ENCODE measurements at places on chromosomes 16 and 17.

DNA sequence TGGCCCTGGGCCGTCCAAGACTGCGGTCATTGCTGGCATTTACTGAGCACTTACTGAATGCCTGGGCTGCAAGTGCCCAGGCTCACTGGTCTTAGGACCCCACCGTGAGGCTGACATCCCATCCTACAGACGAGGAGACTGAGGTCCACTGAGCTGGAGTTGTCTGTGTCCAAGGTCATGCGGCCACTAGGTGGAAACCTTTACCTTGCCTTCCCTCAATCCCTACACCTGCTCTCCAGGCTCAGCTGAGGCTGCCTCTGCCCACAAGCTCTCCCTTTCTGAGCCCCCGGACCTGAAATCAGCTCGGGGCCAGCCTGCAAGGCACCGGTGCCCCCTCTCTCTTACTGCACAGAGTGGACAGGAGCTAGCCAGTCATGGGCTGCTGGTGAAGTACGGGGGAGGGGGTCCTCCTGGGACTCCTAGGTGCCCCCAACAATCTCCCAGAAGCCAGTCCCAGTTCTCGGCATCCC lies 1.5 kb downstream of the CASKIN1 start:
- no peak for DNase-seq

DNA sequence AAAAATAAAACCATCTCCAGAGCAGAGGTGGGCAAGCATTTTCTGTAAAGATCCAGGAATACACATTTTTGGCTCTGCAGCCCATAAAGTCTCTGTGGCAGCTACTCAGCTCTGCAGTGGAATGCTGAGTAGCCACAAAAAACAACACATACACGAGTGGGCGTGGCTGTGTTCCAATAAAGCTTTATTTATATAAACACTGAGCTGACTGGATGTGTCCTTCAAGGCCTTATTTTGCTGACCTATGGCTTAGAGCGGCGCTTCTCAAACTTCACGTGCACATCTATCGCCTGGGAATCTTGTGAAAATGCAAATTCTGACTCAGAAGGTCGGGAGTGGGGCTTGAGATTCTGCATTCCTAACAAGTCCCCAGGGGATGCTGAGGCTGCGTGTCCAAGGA lies 39.7 kb downstream of the XYLT1 start:
- no peak for DNase-seq

GRCh38 chr16:66359012-66359411 lies 7.5 kb upstream of the CDH5 start:
- DNase-seq, result no peak

- no peak for DNase-seq
Observed at GRCh38 chr16:61362585-61362984, 673.7 kb downstream of the CDH8 start.

GRCh38 chr17:68603027-68603426 lies 1.9 kb upstream of the FAM20A start:
- no peak for DNase-seq

DNA sequence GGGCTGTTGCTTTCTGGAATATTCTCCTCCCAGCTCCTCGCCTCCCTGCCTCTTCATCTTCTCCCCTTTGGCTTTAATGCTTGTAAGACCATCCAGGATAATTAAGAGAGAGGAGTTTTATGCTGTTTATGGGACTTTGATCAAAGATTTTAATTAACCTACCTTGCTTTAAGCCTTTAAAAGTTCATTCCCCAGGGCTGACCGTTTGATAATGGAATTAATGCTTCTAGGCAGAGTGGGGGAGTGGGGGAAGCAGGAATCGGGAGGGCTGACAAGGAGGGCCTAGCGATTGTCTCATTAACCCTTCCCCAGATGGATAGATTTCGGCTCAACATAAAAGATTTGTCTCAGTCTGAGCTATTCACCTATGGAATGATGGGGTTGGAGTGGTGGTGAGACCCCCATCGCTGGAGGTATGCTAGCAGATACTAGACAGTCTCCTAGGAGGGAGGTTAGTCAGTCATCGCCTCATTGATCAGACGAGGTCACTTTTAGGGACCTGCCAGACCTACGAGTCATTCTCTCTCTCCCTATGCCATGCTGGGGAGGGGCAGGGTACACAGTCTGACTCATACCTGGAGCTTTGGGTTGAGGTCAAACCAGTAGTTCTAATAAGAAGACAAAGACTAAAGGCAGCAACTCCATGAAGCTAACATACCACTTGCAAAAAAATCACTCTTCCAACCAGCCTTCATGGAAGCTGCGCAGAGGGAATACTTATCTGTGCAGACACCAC lies 236.6 kb upstream of the NLRP1 start:
- DNase-seq, result no peak

DNA sequence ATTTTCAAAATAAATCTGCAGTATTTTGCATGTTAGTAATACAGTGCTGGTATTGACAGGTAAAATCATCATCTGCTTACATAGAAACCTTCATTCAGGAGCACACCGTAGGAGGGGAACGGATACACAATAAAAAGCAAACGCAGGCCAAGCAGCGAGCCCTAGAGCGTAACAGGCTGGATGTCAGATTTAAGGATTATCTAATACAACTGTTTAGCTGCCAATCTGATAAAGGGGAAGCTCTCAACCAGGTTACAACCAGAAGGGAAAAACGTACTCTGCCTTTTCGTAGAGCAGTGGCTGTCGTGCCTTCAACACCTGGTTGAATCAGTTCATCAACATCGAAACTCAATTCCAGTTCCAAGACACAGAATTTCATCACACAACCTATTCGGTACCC lies 16.4 kb upstream of the CUEDC1 start:
- DNase-seq, result peak; percentile 19

DNA sequence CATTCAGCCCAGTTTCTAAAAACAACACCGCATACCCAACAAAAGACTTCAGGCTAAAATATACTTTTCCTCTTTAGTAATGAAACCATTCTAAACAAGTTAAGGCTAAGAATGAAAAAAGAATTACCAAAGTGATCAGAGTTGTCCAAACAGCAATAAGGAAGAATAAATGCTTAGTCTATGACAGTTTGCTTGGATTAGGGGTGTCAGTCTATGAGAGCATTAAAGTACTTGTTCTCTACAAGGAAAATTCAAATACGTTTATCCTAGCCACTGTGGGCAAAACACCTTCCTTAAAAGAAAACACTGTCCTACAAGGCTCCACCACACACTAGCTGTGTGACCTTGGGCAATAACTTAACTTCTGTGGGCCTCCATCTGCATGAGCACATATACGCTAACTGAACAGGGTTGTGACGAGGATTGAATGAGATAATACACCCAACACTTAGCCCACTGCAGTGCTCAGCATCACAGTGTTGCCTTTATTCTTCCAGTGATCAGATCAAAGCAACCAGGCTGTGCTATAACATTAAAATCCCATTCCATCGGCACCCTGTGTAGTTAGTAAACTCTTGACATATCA lies 53.6 kb downstream of the TEX2 start:
- DNase-seq, result no peak

- DNase-seq, result no peak
Observed at GRCh38 chr17:56754523-56755208, 79.1 kb downstream of the C17orf67 start.

DNA sequence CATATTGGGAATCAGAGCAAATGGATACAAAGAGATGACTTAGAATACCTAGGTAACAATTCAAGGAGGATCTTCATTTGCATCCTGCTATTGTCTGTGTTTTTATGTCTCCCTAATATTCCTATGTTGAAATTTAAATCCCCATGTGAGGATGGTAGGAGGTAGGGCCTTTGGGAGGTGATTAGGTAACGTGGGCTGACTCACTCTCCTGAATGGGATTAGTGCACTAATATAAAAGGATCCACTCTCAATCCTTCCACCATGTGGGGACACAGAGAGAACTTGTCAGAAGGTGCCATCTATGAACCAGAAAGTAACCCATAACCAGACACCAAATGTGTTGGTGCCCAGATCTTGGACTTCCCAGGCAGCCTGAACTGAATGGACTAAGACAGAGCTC lies 83.4 kb downstream of the CDH8 start:
- DNase-seq, result no peak

DNA sequence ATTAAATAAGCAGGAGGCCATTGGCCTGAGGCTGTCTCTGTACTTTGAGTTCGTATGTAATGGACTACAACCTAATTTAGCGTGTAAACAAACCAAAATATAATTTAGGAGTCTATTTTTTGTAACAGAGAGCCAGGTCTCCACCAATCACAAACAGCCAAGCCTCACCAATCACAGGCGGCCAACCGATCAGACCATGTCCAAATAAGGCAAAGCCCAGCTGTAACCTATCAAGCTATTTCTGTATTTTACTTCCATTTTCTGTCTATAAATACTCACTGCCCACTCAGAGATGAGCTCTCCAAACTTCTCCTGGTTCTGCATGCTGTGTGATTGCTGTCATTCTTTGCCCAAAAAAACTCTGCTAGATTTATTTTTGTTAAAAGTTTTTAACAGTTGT lies 322.7 kb downstream of the NPIPA8 start:
- DNase-seq, result no peak

- DNase-seq, result no peak
Observed at GRCh38 chr16:88333848-88334777, 48.6 kb upstream of the ZNF469 start.

GRCh38 chr17:10210151-10210574 lies 11.8 kb upstream of the GAS7 start:
- DNase-seq, result no peak

- DNase-seq, result no peak
Observed at GRCh38 chr16:67021321-67021720, 7.6 kb upstream of the CBFB start.

DNA sequence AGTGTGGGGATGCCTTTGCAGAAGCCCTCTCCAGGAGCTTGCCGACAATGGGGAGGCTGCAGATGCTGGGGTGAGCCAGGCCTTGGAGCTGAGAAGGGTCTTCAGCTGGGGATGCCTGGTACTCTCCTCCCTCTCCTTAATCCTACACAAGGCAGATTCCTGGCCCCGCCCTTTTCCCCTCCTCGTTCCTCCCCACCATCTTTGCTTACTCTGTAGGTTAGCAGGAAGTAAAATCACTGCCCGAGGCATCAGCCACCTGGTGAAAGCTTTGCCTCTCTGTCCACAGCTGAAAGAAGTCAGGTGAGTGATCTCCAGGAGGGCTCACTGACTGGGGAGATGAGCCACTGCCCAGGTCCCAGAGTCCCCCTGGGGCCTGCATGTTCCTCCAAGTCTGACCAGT lies 38.7 kb downstream of the NLRC5 start:
- DNase-seq, result no peak

- DNase-seq, result no peak
Observed at GRCh38 chr16:76681296-76681695, 404.1 kb downstream of the CNTNAP4 start.

DNA sequence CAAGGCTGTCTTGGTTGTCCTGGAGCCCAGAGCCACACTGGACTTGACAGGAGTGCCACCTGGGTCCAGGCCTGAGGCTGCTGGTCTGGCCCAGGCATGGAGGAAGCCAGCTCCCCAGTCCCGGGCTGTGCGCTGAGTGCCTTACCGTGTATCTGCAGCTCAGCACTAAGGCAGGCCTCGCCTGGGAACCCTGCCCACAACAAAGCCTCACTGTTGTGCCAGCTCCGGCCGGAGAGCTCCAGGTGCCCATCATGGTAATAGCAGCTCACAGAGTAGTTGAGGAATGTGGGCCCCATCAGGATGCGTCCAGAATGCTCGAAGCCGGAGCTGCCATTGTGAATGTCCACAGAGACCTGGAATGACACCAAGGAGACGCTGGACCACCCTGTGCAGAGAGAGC lies 72.2 kb downstream of the RMI2 start:
- no peak for DNase-seq

GRCh38 chr16:83244057-83244456 lies 563.7 kb upstream of the HSBP1 start:
- DNase-seq, result no peak

DNA sequence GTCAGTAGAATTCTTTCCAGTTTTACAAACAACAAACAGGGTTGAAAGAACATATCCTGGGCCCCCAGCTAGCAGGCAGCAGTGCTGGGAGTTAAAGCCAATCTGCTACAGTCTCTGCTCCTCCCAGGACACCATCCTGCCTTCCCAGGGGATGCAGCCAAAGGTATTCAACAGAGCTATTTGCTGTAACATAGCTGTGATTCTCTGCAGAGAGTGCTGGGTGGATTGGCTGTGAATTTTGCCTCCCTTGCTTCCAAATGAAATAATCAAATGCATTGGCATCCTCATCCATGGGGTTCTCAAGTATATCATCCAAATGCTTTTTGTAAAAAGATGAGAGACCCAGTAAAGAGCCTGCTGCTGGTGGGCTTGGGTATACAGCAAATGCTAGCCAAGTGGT lies 124.3 kb downstream of the NPIPB5 start:
- DNase-seq, result no peak

DNA sequence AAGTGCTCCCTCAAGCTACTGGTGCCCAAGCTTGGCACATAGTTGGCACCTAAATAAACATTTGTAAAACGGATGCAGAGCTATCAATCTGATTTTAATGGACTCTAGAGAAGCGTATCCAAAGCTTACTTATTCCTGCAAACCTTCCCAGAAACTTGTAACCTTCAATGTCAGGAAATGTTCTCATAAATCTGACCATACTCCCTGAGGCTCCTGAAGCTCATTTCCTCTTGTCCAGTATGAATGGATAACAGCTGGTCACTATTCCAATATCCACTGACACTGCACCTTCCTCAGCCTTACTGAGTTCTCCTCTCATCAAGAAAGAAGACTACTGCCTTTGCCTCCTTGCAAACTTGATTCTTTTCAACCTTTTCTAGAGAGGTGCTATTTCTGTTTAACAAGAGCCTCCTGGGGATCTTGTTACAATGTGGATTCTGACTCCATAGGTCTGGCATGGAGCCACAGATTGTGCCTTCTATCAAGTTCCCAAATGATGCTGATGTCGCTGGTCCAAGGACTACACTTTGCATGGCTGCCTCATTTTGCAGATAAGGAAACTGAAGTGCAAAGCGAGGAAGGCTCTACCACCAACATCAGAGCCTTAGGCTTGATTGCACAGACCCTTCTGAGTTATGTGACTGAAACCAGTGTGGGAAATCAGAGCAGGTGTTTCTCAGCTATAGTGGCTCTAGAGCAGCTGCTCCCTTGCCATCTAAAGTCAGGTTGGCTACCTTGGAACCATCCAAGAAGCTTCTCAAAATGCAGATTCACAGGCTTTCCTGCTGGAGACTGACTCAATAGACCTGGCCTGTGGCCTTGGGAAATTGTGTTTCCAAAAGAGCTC lies 377.8 kb downstream of the SOX9 start:
- DNase-seq, result no peak

DNA sequence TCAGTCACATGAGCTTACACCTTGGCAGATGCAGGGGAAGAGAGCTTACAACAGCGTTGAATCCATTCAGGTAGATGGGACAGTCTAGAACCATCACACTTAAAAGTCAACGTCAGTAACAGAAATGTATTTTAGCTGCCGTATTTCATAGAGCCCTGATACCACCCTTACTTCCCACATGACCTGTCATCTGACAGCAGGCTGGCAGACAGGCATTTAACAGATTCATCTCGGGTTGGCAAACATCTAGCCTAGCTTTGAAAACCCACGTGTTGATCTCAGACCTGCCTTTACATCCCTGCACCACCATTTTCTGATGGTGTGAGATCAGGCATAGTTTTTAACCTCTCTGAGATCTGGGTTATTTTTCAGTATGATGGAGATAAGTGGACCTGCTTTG lies 177.9 kb upstream of the HSBP1 start:
- no peak for DNase-seq

GRCh38 chr17:49241692-49242397 lies 11.3 kb upstream of the PHOSPHO1 start:
- DNase-seq, result no peak
